Lower lobe of right lung (tissue), 2 donors: ENCODE measurements at places on chromosomes 5 and 9. TPM values are rescaled to one million over a fixed set of nuclear protein-coding genes. Genes with fewer than 3 reads are reported as not detected.

GRCh38 chr9:80811003-80811402 is 878.3 kb downstream of the TLE1 start:
- H3K4me3 ChIP-seq = no peak overlapping the region
- H3K4me1 ChIP-seq = no peaks in the 10 kb centered on the region
- no peaks in the 10 kb centered on the region for H3K27me3 ChIP-seq
- H3K27ac ChIP-seq = no peak overlapping the region

DNA sequence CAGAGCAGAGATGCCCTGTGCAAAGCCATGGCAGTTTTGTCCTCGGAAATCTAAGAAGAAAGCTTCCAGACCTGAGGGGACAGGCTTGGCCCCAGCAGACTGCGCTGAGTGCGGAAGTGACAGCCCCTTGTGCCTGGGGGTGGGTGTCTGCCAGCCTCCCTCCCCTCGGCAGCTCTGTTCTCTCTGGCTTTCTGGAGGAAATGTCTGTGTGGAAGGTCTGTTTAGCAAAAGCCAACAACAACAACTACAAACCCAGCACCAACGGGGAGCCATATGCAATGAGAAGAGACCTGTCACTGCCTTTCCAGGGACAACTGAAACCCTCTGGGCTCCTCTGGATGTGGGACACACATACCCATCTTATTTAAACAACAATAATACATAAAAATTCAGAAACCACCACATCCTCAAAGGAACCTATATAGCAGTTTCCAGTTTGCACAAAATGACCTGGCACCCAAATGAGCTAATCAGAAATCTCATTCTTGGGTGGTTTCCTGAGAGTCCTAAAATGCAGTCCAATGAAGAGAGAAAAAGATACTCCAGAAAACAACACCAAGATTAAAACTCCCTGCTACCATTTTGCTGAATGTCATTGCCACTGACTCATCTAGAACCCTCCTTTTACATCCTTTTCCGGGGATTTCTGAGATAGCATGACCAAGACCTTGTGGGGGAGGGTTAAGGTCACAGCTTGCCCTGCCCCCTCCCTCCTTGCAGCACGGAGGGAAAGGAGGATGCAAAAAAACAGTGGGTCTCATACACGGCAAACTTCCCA is 97.7 kb downstream of the AK8 start:
- H3K4me3 ChIP-seq = no peak overlapping the region
- H3K27me3 ChIP-seq = peaks cover 7% of the 10 kb centered on the region
- no peak for DNase-seq
- no peaks in the 10 kb centered on the region for H3K36me3 ChIP-seq

- peak overlapping the region; percentile 58 for H3K27ac ChIP-seq
- DNase-seq = no peak
- no peak overlapping the region for H3K4me3 ChIP-seq
- H3K4me1 ChIP-seq = peaks cover 60% of the 10 kb centered on the region
- peaks cover 55% of the 10 kb centered on the region for H3K36me3 ChIP-seq
Observed at GRCh38 chr5:140246378-140247122, 56.4 kb downstream of the PFDN1 start.

DNA sequence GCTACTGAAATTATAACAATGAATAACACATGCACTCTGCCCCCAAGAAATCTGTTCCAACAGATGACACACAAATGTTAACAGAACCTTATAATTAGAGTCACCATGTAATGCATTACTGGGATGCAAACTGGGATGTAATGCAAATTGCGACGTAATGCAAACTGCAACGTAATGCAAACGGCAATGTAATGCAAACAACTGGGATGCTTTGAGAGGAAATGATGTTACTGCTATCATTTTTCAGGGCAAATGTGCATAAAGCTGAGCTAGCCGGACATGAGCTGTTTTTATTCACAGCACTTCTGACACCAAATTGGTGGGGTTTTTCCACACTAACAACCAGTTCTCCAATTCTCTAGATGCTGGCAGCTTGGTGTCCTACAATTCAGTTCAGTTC is 117.2 kb downstream of the ADAMTS16 start:
- no peaks in the 10 kb centered on the region for H3K36me3 ChIP-seq
- H3K27ac ChIP-seq = no peak overlapping the region
- no peaks in the 10 kb centered on the region for H3K27me3 ChIP-seq
- H3K4me1 ChIP-seq = no peaks in the 10 kb centered on the region
- no peak for DNase-seq

GRCh38 chr5:9351546-9351945 is 194.3 kb downstream of the SEMA5A start:
- no peak for DNase-seq
- no peaks in the 10 kb centered on the region for H3K27me3 ChIP-seq
- H3K4me3 ChIP-seq = no peak overlapping the region
- H3K36me3 ChIP-seq = no peaks in the 10 kb centered on the region
- H3K27ac ChIP-seq = no peak overlapping the region
- H3K4me1 ChIP-seq = no peaks in the 10 kb centered on the region

- H3K27ac ChIP-seq = no peak overlapping the region
- H3K4me3 ChIP-seq = no peak overlapping the region
- no peak for DNase-seq
- H3K27me3 ChIP-seq = peaks cover 47% of the 10 kb centered on the region
- no peaks in the 10 kb centered on the region for H3K36me3 ChIP-seq
- H3K4me1 ChIP-seq = no peaks in the 10 kb centered on the region
Observed at GRCh38 chr9:123368023-123368422, 12.0 kb downstream of the CRB2 start.

DNA sequence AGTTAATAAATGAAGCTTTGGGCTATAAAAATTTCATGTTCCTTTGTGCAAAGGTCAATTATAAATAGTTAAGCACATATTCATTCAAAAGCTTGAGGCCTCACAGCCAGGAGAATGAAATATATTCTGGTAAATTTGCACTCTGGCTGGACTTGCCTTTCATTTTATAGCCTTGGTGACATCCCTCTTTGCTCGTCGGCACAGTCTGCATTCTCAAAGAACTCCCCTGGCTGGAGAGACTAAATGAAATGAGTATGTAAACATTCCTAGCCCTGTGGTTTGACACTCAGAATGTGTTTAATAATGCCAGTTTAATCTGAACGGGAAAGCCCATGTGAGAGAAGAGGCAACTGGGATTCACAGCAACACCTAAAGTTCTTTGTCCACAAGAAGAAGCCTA is 285.6 kb downstream of the BRINP1 start:
- H3K27me3 ChIP-seq = no peaks in the 10 kb centered on the region
- no peak overlapping the region for H3K4me3 ChIP-seq
- no peak overlapping the region for H3K27ac ChIP-seq

DNA sequence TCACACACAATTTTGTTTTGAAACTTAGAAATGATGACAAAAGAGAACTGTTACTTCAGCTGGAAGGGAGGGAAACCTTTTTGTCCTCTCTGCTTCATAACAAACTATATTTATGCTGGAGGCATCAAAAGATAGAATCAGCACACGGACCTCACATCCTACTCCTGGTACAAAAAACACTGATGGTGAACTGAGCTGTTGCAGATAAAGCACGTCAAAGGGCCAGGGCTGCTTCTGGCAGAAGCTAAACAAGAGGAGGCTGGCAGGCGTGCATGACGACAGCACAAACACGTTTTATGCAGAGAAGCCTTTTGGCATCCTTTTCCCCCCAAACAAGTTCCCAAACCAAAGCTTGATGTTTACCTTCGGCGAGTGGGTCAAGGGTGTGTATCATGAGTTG is 169.6 kb downstream of the SLC24A2 start:
- no peaks in the 10 kb centered on the region for H3K27me3 ChIP-seq
- no peaks in the 10 kb centered on the region for H3K36me3 ChIP-seq
- H3K4me1 ChIP-seq = no peaks in the 10 kb centered on the region
- no peak overlapping the region for H3K4me3 ChIP-seq
- H3K27ac ChIP-seq = no peak overlapping the region

GRCh38 chr5:75042522-75042921 is 9.8 kb downstream of the GCNT4 start:
- H3K27ac ChIP-seq = no peak overlapping the region
- H3K4me3 ChIP-seq = no peak overlapping the region
- DNase-seq = no peak

DNA sequence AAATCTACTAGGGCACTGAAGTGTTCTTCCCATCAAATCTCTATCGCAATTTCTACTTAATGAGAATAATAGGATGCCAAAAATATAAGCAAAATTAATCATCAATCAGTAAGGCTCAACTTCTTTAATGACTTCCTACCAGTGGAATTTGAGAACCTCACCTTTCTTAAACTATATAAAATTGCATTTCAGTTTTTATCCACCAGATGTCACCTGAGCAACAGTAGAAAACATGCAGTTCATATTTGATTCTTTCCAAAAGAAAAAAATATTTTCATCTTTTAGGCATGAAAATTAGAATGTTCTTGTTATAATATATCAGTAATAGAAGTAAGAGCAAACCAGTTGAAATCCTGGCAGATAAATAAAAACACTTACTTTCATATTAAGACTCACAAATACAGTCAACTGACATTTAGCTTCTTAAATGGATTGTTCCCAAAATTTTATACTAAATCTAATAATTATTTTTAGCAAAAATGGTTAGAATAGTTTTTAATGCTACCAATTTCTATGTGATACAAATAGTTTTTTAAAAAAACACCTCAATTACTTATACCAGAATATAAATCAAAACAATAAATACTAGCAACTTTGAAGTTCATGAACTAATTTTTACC is 13.4 kb upstream of the CCDC112 start:
- no peaks in the 10 kb centered on the region for H3K4me1 ChIP-seq
- H3K36me3 ChIP-seq = no peaks in the 10 kb centered on the region
- H3K4me3 ChIP-seq = no peak overlapping the region
- no peak for DNase-seq

- no peak for DNase-seq
- H3K27me3 ChIP-seq = no peaks in the 10 kb centered on the region
Observed at GRCh38 chr5:156134216-156134615, 192.7 kb upstream of the SGCD start.

GRCh38 chr5:61130289-61130688 is 32.0 kb downstream of the SMIM15 start:
- H3K27me3 ChIP-seq = no peaks in the 10 kb centered on the region
- H3K27ac ChIP-seq = no peak overlapping the region
- H3K4me1 ChIP-seq = no peaks in the 10 kb centered on the region
- H3K36me3 ChIP-seq = no peaks in the 10 kb centered on the region

- H3K27me3 ChIP-seq = no peaks in the 10 kb centered on the region
- peak overlapping the region; percentile 6 for H3K27ac ChIP-seq
- peaks cover 4% of the 10 kb centered on the region for H3K4me1 ChIP-seq
- no peak overlapping the region for H3K4me3 ChIP-seq
- DNase-seq = peak; percentile 53
Observed at GRCh38 chr9:76703270-76703669, 61.0 kb upstream of the PCA3 start.

Gene AQP3
- 357 TPM for total RNA-seq

- H3K4me3 ChIP-seq = no peak overlapping the region
- no peaks in the 10 kb centered on the region for H3K36me3 ChIP-seq
- H3K27ac ChIP-seq = no peak overlapping the region
- H3K27me3 ChIP-seq = no peaks in the 10 kb centered on the region
- DNase-seq = no peak
- no peaks in the 10 kb centered on the region for H3K4me1 ChIP-seq
Observed at GRCh38 chr5:73938280-73938937, 312.4 kb downstream of the ARHGEF28 start.

Gene MARCOL
- total RNA-seq = not detected

Gene FASTKD3
- total RNA-seq = 9.4 TPM

DNA sequence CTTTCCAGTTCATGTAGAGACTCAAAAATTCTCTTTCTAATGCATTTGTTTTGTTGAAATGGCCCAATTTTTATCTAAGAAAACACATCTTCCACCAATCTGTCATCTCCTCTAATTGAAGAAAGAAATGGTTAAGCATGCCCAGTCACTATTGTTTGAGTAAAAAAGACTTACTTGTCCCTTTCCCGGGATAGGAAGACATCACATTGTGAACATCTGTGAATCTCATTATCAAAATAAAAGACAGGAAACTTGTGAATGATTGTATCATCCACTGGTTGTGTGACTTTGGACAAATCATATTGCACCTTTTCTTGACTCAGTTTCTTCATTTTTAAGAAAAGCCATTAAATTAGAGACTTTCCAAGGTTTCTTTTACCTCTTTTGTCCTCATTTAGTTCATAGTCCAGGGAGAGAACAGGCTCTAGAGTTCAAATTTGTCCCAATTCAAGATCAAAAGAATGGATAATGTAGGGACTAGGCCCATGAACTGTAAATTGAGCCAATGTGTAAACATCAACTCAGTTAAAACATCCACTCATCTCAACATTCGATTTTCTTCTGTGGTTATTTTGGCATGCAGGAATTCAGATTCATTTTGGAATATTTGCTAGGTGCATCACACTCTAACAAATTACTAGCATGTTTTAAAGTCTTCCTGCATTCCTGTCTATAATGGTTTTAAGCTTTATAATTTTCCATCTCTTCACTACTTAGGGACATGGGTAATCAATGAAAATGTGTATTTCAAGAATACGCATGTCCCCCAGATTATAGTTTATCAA is 838.0 kb upstream of the WWC1 start:
- no peaks in the 10 kb centered on the region for H3K4me1 ChIP-seq
- no peaks in the 10 kb centered on the region for H3K27me3 ChIP-seq
- H3K36me3 ChIP-seq = no peaks in the 10 kb centered on the region
- H3K4me3 ChIP-seq = no peak overlapping the region

DNA sequence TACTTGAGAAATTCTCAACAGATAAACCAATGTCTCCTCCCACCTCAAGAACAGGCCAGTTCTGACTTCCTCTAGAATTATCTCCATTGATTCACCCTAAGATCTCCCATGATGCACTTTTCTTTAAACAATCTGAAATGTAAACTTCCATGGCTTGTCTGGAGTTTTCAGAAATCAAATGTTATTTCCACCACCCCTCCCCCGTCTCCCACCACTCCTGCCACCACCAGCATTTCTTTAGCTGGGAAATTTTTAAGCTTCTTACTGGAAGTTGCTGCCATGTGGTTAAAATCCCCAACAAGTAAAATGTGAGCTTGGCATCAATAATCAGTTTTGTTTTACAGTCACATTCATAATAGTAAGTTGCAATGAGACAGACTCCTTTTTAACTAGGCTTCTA is 32.8 kb upstream of the BASP1 start:
- H3K27ac ChIP-seq = no peak overlapping the region
- no peak for DNase-seq
- H3K27me3 ChIP-seq = no peaks in the 10 kb centered on the region

Gene CHSY3
- total RNA-seq = 4.7 TPM

DNA sequence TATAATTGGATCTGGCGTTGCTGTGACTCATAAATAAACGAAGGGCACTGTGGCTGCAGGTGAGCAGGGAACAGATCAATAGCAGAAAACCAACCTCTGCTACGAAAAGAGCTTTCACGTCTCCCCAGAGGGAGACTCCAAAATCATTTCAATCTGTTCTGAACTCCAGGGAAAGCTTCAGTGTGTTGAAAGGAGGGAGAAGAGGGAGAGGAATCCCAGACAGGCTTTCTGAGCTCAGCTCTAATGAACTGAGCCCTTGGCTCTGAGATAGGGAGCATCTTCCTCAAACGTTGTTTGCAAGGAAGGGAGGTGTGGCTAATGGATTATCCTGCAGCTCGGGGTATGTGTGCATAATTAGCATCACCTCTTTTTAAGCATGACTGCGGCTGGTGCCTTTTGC is 288.0 kb upstream of the IRX4 start:
- H3K4me1 ChIP-seq = no peaks in the 10 kb centered on the region
- peaks cover 38% of the 10 kb centered on the region for H3K27me3 ChIP-seq
- H3K4me3 ChIP-seq = no peak overlapping the region
- DNase-seq = no peak
